Stimulated activated CD4-positive, alpha-beta T cell treated with anti-CD3 and anti-CD28 coated beads, Interleukin-4, amount 100 ng/mL, for 4 hours (primary cell): ENCODE measurements at places on chromosomes 11 and 22.
A peak's percentile ranks its signal among the peaks of the same experiment; 100 is the strongest.

DNA sequence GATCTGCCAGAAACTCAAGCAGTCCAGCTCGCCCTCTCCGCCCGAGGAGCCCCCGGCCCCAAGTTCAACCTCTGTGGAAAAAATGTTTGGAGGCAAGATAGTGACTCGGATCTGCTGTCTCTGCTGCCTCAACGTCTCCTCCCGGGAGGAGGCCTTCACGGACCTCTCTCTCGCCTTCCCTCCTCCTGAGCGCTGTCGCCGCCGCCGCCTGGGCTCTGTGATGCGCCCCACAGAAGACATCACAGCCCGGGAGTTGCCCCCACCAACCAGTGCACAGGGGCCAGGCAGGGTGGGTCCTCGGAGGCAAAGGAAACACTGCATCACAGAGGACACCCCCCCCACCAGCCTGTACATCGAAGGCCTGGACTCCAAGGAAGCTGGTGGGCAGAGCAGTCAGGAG is 20.8 kb downstream of the USP35 start:
- no peak for DNase-seq

- DNase-seq = no peak
Observed at GRCh38 chr11:100863080-100863581, 176.0 kb downstream of the ARHGAP42 start.

DNA sequence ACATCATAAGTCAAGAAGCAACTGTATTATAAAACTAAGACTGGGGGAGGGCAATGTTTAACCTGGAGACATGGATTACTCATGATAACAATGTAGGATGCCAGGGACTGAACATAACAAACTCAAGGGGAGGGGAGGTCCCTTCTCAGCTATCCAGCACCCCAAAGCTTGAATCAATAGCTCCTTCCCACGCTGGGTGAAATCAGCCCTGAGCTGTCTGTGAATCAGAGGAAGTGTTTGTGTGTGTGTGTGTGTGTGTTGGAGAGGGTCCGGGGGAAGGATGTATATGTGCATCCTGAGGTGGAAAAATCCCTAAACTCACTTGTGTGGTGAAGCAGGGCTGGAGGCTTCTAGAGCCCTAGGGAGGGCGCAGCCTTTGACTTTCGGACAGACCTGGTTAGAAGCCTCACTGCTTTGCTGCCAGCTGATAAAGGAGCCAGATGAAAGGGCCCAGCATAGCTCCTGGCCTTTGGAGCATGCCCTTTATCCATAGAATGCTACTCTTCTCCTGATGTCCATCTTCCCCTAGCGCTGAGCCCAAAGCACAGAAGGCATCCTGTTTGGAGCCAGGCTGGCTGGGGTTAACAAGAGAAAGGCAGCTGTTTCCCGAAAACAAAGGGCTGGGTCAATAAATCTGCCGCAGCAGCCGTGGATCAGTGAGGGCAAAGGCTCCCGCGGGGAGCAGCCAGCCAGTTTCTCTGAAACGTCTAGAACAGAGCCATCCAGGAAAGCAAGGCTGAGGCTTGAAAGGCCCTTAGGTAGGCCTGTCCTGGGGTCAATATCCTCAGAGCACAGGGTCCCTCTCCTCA is 35.8 kb downstream of the TNKS1BP1 start:
- no peak for DNase-seq

- DNase-seq = no peak
Observed at GRCh38 chr11:43315966-43316365, 4.2 kb downstream of the API5 start.

DNA sequence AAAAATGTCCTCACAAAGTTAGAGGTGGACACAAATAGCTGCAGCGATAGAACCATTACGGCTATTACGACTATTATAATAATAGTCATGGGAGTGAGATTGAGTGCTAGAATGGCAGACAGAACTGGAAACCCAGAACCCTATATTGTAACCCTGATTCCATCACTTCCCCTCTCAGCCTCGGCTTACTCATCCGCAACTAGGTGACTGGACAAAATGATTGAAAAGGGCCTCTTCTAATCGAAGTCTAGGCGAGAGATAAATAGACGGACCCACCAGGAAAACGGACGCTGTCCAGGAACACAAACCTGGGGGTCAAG is 629 bp downstream of the PSMA1 start:
- DNase-seq = no peak

DNA sequence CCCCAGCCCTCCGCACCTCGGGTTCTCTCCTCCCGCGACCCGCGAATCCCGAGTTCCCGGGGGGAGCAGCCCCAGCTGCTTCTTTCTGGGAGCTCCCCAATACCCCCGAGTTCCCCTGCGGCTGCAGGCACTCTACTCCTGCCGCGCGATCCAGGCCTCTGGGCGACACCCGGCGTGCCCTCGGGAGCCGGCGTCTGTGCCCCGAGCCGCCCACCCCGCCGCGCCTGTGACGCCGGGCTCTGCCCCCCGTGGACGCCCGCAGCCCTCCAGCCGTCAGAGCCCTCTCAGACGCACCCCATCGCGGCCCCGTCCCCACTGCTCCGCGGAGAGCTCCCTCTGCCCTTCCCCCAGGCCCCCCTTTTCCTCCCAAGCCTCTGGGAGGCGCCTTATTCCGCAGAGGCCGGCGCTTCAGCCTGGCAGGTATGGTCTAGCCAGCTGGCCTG is 422 bp downstream of the GLB1L2 start:
- DNase-seq = peak; percentile 9

DNA sequence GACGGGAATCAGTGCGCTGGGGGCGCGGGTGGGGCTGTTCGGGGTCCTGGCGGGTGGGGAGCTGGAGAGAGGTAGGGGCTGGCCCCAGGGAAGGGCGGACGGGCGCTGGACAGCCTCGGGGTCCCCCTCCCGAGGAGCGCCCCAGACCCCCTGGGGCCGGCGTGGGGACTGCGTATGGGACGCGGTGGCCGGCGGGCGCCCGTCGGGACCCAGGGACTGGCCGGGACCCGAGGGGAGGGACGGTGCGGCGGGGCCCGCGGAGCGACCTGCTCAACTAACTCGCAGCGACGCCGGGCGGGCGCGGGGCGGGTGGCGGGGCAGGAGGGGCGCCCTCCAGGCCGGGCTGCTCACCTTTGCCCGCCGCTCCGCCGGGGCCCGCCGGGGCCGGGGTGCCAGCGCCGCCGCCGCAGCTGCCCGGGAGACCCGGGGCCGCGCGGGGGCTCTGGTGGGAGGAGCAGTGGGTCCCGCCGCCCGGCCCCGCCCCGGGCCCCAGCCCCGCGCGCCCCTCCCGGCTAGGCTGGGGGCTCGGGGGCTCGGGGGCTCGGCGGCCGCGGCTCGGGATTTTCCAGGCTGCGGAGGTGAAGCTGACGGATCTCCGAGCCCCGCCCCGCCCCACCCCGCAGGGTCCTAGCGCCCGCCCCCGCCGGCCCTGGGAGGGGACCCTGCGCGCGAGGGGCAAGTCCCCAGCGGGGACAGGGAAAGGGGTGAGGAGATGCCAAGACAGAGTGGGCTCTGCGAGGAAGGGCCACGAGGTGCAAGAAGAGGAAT is 12.3 kb downstream of the STARD10 start:
- DNase-seq = peak; percentile 51

DNA sequence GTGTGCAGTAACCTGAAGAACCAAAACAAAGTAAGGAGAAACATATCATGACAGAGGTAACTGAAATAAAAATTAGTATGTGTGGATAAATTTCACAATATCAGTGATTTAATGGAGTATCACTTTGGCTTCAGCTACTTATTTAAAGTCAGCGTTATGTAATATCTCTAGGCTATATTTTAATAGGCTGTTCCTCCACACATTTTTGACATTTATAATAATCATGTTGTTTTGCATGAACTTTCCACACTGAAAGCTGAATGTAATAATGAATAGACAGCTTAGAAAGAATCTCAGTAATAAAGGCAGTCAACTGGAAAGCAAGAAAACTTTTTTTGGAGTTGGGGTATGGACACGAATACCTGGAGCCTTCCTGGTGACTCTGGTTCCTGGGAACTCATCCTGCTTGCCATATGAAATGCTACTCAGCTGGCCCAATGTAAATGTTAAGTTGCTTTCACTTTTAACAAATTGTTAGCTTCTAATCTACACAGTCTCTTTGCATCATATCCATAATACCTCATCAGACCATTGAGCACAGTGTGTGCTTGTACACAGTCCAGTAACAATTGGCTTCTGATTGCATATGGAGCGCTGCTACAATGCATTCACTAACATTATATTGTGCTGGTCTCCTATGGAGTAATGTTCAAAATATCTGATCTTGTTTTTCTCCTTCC is 257.7 kb downstream of the SOX6 start:
- no peak for DNase-seq

DNA sequence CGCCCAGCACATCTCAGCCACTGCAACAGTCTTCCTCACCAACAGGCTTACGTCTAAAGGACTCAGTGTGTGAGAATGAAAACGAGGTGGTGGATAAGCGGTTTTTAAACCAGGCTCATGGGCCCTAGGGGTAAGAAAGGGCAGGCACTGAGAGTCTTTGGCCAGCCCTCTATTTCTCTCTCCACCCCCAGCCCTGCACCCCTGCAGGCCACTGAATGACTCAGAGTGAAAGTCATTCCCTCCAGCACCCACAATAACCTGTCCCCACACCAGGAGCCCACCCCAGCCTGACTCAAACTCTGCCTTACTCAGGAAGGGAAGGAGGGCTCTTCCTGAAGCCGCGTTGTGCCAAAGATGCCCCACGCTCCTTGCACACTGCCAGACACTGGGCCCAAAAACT is 72.0 kb downstream of the LARGE1 start:
- DNase-seq = no peak

GRCh38 chr22:46233231-46233630 is 16.9 kb downstream of the CDPF1 start:
- no peak for DNase-seq

GRCh38 chr22:17566776-17567175 is 3.5 kb downstream of the SLC25A18 start:
- DNase-seq = no peak

DNA sequence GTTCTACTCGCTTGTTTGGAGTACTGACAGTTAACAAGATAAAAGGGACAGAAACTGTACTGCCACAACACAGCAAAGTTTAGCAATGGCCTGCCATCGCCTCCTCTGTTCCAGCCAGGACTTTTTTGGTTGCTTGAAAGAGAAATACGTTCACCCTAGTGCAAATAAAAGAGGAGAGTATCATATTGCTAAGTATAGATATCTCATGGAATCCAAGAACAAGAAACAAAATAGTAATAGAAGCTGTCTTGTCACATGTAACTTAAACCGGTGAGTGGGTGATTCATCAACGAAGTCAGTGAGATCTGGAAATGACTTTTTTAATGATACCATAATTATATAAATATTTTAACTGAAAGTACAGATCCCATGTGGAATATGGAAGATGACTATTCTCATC is 35.4 kb downstream of the SLC1A2 start:
- DNase-seq = no peak

GRCh38 chr22:37254867-37255233 is 10.8 kb upstream of the RAC2 start:
- DNase-seq = no peak

GRCh38 chr11:128731041-128731663 is 37.3 kb downstream of the FLI1 start:
- DNase-seq = no peak

- no peak for DNase-seq
Observed at GRCh38 chr22:48887394-48888332, 940.0 kb downstream of the BRD1 start.

- DNase-seq = no peak
Observed at GRCh38 chr11:7351228-7351627, 99.5 kb downstream of the SYT9 start.

DNA sequence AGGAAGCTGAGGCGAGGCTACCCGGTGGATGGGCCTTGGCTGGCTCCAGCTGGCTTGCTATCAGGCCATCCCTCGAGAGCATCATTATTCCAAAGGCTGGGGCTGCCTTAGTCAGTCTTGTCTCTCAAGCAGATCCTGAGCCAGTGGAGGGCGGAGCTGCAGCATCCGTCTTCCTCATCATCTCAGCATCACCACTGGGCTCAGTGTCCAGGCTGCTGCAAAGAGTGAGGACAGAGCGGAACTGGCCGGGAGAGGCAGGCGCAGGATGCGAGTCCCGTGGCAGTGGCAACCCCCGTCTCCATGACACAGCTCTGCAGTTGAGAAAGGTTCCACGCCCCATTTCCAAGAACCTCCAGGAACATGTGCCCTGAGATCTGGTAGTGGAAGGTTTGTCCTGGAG is 4.4 kb downstream of the TP53I11 start:
- DNase-seq = no peak

DNA sequence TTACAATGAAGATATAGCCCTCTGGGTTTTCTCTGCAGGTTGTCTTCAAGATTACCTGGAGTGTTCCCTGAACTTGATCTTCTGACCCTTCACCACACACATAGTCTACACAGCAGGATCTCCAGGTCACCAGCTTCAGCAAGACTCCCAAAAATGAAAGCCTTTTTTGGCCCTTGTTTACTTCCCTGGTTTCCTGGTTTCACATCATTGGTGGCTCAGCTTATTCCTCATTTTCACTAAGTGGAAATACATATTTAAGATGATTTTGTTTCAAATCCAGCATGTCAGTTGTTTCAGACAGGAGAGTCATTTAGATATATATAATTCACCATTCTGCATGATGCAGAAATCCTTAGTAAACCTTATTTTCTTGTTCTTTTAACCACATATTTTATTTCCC is 41.6 kb upstream of the MPEG1 start:
- no peak for DNase-seq

- no peak for DNase-seq
Observed at GRCh38 chr11:551596-551995, 8.9 kb downstream of the LMNTD2 start.

- DNase-seq = no peak
Observed at GRCh38 chr11:1782031-1782590, 18.4 kb upstream of the CTSD start.

DNA sequence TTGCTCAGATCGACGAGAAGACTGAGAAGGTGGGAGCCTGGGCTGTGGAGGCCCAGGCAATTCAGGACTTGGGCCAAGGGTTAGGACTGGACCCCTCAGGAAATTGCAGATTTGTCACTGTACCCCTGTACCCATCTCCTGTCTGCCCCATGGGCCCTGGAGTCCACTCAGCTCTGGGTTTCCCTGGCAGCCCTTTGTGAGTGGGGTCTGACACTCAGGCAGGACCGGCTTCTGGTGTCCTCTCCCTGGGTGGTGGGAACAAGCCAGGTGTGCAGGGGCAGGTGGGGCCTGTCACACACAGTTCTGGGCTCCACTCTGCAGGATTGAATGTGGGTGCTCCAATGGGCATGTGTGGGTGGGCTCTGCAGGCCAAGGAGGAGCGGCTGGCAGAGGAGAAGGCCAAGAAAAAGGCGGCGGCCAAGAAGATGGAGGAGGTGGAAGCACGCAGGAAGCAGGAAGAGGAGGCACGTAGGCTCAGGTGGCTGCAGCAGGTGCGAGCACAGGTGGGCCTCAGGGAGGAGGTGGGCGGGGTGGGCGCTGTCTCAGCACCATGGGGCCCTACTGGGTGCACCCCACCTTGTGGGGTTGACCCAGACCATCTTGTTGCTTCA is 21.6 kb downstream of the INCENP start:
- DNase-seq = no peak

GRCh38 chr11:10937385-10937771 is 79.5 kb upstream of the ZBED5 start:
- DNase-seq = no peak

- DNase-seq = no peak
Observed at GRCh38 chr11:17256512-17256911, 20.0 kb upstream of the NUCB2 start.

GRCh38 chr11:25038131-25038530 is 541.3 kb downstream of the LUZP2 start:
- DNase-seq = no peak

- DNase-seq = no peak
Observed at GRCh38 chr22:43446037-43446803, 34.4 kb downstream of the MPPED1 start.

- no peak for DNase-seq
Observed at GRCh38 chr11:3958281-3958680, 102.8 kb downstream of the STIM1 start.

- no peak for DNase-seq
Observed at GRCh38 chr11:6505577-6506240, 8.6 kb downstream of the DNHD1 start.

- no peak for DNase-seq
Observed at GRCh38 chr22:48492366-48493320, 1335.0 kb downstream of the BRD1 start.
